ENCODE measurements at places on chromosomes 11 and 22. TPM values are rescaled to one million over a fixed set of nuclear protein-coding genes. Genes with fewer than 3 reads are reported as not detected.

GRCh38 chr11:15166204-15166603, 51.5 kb downstream of the INSC start:
- DNase-seq, result no peak

The CRELD2 gene
- total RNA-seq, result 36.5 TPM

The KRTAP5-8 gene
- total RNA-seq, result not detected

DNA sequence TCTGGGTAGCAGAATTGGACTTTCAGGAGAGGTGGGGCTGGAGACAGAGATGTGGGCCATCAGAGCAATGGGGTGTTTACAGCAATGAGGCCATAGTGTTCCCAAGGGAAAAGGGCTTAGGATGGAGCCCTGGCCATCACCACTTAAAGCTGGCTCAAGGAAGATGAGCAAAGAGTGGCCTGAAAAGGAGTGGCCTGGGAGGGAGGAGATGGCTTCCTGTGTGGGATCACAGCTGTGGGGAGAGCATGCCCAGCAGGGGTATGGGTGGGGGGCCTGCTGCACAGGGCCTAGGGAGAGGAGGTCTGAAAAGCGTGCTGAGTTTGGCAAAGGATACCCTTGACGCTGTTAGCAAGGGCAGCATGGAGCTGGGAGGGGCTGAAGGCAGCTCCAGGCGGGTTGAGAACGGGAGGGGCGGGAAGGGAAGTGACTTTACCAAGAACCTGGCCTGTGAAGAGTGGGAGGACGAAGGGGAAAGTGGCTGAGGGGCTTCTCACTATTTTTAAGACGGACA, 13.9 kb downstream of the LRRC32 start:
- DNase-seq, result peak; percentile 72

GRCh38 chr11:33787076-33787475, 12.8 kb upstream of the FBXO3 start:
- DNase-seq, result no peak

The RTCB gene
- total RNA-seq, result 55.1 TPM

The OOSP1 gene
- not detected for total RNA-seq

- DNase-seq, result peak; percentile 55
These were observed 11.8 kb downstream of the TUB start for GRCh38 chr11:8092587-8093424.

The KDM2A gene
- 77.3 TPM for total RNA-seq

DNA sequence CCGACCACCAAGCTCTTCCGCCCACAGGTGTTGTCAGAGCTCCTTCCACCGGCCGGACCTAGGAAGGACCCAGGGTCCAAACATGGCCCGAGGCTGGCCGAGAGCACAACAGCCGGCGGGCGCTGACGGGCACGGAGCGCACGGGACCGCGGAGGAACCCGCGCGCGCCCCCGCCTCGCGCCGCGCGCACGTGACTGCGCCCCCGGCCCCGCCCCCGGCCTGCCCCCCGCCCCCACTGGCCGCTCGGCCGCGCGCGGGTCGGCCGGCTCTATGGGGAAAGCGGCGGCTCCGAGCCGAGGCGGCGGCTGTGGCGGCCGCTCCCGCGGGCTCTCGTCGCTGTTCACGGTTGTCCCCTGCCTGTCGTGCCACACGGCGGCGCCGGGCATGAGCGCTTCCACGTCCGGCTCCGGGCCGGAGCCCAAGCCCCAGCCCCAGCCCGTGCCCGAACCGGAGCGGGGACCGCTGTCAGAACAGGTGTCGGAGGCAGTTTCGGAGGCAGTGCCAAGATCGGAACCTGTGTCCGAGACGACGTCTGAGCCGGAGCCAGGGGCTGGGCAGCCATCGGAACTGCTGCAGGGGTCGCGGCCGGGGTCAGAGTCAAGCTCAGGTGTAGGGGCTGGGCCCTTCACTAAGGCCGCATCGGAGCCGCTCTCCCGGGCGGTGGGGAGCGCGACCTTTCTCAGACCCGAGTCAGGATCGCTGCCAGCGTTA, at the start of gene OSBP2:
Gene OSBP2 (plus strand): TSS at position 235 of the 711 bp plus-strand sequence. CDS start 36 bp downstream, at position 271.
- peak; percentile 87 for DNase-seq

GRCh38 chr11:110452720-110453119, 23.0 kb downstream of the FDX1 start:
- no peak for DNase-seq

DNA sequence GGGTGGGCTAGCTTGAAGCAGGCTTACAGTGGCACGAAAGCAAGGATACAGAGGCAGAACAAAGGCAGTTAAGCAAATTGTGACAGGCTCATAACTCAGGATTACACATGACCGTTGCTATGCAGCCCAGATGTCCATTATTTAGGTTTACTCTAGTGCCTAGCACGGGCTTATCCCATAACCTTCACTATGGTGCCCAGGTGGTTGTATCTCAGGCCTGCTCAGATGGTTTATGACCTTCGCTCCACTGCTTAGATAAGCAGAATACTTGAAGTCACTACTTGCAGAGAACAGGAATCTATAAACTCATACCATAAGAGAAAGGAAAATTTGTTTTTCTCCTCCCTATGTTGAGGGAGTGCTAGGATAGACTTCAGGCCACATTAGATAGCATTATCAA, 9.0 kb downstream of the OR6M1 start:
- no peak for DNase-seq

The ZNF215 gene
- 2.5 TPM for total RNA-seq

DNA sequence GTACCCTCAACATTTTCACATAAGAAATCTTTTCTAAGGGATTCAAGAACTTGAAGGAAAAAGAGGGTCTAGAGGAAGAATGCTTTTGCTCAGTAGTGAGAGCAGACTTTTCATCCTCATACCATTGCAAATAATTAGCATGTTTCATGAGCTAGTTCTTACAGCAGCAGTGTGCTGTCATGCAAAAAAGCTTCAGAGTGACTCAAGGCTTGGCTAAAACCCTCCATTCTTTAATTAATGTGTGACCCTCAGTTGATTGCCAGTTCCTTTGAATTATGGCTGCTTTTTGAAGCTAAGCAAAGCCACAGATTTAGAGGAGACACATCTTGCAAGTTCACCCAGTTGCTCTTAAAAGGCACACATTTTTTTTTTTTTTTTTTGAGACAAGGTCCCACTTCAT, 36.6 kb upstream of the PCF11 start:
- DNase-seq, result no peak

The OR51B5 gene
- total RNA-seq, result not detected

The SLC5A4 gene
- 1.1 TPM for total RNA-seq

The NAALAD2 gene
- 2.7 TPM for total RNA-seq

DNA sequence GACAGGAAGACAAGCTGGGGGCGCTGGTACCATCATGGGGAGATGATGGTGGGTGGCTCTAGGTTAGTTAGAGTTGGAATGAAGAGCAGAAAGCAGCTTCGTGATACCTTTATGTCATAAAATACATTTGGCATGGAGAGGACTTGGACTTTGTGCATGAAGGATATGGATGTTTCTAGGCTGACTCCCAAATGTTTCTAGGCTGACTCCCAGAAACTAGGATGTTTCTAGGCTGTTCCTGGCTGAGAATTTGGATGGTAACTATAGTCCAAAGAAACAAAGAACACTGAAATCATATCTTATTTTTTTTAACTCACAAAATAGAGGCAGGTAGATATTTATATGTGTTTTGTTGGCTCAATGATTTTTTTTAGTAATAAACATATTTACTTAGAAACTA, 89.4 kb upstream of the VPREB1 start:
- no peak for DNase-seq

The C22orf31 gene
- total RNA-seq, result not detected

The CSNK2A3 gene
- 2.0 TPM for total RNA-seq

The ADAMTS8 gene
- 0.42 TPM for total RNA-seq

The MPEG1 gene
- total RNA-seq, result 71.5 TPM

The C11orf87 gene
- not detected for total RNA-seq

- no peak for DNase-seq
These were observed 758 bp downstream of the MCAM start for GRCh38 chr11:119316016-119316728.

DNA sequence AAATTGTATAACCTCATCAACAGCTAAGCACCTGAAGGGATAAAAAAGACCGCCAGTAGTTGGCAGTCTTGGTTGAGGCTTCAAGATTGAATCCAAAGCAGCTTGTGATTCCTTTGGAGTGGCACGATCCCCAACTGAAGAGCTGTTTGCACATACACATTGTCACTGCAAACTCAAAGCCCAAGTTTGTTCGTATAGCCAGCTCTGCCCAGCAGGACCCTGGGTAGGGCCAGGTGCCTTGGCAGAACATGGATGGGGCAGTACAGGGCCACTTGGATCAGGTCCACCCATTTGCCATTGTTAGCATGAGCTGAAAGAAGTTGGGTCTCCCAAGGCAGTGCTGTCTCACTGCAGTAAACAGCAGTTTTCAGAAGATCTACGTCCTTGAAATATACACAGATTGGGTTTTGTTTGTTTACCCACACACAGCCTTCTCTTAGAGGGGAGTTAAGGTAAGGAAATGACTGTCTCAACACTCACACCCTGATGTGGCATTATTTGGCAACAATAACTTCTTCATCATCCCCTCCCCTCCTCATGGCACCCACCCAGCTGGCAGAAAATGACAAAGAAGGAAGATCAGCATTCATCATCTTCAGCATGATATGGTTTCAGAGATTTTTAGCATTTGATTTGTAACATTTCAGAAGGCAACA, 132.9 kb downstream of the COMMD9 start:
- no peak for DNase-seq

- no peak for DNase-seq
These were observed 16.6 kb downstream of the SLC43A3 start for GRCh38 chr11:57410287-57410686.

The RGL4 gene
- 1.5 TPM for total RNA-seq

DNA sequence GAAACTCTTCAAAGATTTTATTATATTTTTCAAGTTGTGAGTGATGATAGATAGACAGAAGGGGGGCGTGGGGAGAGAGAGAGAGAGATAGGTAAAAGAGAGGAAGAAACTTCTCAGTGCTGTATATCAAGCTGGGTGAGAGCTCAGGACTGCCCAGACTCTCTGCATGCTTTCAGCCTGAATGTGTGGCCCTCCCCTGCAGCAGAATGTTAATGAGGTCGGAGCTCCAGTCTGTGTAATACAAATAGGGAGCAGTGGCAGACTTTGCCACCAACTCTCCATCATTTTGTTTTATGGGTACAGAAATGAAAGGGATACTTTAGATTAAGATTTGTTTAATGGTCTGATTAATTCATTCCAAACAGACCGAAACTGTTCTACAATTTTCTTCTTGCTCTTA, 752.8 kb downstream of the OPCML start:
- no peak for DNase-seq

GRCh38 chr11:304915-305843, 2.4 kb upstream of the IFITM2 start:
- no peak for DNase-seq

GRCh38 chr22:21736084-21736642, 569 bp upstream of the YPEL1 start:
- DNase-seq, result no peak

The TMEM138 gene
- 68.2 TPM for total RNA-seq

- no peak for DNase-seq
These were observed 223.2 kb downstream of the BLID start for GRCh38 chr11:121892863-121893262.

The TTC36 gene
- not detected for total RNA-seq

GRCh38 chr11:82842019-82842418, 58.2 kb downstream of the PRCP start:
- DNase-seq, result no peak

The GPR83 gene
- not detected for total RNA-seq

DNA sequence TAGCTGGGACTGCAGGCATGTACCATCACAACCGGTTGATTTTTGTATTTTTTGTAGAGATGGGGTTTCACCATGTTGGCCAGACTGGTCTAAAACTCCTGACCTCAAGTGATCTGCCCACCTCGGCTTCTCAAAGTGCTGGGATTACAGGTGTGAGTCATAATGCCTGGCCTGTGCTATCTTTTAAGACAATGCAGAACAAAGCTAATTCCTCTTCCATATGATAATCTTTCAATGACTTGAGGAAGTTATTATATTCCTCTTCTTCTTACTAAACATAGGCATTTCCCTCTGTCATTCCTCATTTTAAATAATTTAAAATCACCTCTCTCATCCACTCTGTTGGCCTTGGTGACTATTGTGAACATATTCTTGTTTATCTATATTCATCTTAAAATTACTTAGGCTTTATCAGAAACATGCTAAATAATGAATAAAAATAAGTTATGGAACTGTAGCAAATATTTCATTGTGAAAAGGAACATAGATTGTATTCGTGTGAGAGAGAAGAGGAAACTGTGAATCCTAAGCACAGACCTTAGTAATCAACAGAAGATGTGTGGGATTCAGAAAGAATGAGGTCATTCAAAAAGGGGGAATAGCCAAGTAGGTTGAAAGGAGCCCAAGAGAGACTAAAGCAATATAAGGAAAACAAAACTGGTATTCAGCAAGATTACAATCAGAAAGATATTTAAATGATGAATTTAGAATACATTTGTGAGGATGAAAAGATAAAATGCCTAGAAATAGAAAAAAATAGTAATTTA, 269.4 kb downstream of the TTC28 start:
- no peak for DNase-seq

The CAPN5 gene
- 5.1 TPM for total RNA-seq

DNA sequence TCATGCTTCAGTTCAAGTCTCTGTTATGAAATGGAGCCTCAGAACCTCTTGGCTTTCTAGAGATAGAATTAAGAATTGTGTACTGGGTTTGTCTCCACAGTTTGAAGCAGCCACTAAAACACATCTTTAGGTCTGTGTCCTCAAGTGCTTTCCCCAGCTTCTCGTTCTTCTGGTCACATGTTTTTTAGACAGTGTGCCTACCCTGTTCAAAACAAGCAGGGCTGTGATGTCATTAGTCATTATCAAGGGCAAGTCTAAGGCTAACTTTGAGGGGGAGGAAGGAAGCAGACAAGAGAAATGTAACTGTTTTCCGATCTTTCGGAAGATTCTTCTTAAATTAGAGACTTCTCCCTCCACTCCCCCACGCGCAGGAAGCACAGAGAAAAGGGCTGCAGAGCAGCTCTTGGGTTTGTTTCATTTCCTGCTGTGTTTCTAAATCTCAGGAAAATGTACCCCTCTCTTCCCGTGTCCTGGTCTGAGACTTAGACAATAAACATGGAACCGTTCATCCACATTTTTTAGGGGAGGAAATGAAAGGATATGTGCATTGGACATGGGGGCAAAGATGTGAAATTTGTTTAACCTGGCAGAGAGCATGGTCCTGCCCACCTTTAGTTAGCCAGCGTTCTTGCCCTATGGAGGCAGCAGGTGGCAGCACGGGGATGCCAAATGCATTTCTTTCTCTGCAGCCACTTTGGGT, 3.1 kb downstream of the AKIP1 start:
- no peak for DNase-seq

The APOA4 gene
- 15.0 TPM for total RNA-seq

All from mesenteric fat pad (tissue), 1 donor.